ENCODE measurements at places on chromosomes 4 and X.

DNA sequence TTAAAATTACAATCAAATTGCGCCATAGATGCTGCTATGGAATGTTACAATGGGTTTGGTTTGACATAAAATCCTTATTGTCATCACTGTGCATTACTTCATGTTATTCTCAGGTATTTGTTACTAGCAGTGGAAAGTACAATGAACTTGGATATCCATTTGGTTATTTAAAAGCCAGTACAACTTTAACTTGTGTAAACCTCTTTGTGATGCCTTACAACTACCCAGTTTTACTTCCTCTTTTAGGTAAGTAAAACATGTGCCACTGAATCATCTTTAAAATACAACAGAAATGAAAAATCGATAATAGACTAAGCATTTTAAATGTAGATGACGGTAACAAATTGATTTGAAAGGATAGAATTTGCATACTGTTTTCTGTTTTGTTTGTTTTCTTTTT is 35.6 kb downstream of the INTS6L start:
- DNase-seq: no peak

DNA sequence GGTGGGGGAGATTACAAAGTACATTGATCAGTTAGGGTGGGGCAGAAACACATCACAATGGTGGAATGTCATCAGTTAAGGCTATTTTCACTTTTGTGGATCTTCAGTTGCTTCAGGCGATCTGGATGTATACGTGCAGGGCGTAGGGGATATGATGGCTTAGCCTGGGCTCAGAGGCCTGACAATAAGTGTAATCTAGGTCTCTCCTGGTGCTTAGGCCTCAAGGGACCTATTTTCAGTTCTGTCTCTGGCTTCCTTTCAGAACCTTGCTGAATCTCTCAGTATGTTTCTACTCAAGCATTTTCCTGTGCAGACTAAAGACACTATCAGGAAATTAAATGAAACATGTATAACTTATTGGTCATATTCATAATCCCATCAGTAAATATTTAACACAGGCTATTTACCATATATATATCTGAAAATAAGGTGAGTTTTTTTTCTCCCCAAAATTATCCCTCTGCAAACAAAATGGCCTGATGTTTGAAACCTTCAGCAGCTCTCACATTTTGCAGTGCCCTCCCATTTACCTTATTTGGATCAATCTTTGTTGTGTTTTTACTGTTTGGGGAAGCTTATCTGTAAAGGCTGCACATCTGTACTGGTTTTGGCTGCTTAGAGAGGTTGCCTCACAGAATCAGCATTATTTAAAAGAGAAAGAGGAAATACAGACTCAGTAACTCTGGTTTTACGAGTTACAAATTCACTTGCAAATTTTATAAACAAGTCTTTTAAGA is 2.3 kb upstream of the ZCCHC4 start:
- no peak for DNase-seq

- peak; percentile 68 for DNase-seq
Measured at GRCh38 chr4:187606581-187606980, 389.0 kb upstream of the ZFP42 start.

DNA sequence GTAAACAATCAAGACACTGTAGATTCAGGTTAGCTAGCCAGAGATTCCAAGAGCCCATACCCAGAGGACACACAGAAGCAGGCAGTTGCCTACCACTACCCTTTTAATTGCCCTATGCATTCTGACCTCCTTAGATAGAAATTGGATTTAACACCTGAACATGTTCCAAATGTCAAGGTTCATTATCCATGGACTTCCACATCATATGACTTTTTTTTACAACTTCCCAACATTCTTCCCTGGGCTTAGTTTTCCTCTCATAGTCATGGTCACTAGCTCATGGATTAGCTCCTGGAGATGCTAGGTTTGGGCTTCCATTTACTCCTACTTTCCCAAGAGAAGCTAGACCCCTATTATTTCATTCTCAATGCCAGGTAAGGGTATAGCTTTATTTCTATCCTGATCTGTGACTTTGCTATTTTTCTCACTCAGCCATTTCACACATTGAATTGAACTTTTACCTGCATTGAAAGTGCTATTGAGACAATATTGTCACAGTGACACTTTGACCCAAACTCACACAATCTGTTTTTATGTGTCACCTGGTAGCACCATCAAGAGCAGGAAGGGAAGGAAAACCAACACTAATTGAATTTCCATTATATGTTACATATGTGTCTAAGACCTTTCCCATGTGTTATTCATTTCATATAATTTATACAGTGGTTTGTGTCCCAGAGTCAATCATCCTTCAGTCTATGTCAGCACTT is 44.0 kb upstream of the PRKG2 start:
- no peak for DNase-seq

- peak; percentile 39 for DNase-seq
Measured at GRCh38 chrX:12975991-12976558, 1.2 kb downstream of the TMSB4X start.

GRCh38 chr4:4339504-4340085 is 47.3 kb upstream of the NSG1 start:
- DNase-seq: no peak

- DNase-seq: no peak
Measured at GRCh38 chr4:5996641-5997040, 21.6 kb downstream of the C4orf50 start.

DNA sequence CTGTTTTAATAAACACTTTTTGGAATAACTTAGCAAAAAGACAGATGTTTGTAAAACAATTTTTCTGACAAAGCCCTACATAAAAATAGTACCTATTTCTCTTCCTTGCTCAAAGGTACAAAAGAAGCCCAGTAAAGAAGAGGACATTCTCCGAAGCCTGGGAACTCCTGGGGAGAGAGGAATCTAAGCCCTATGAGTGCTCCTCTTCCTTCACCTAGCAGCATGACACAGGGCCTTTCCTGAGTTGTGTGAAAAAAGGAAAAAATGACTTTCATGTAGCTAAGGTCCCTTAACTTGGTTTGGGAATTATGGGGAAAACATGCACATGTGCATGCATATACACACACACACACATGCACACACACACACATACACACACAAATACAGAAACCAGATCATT is 586.9 kb downstream of the TMA16 start:
- no peak for DNase-seq

GRCh38 chr4:124435274-124435950 is 277.1 kb downstream of the ANKRD50 start:
- DNase-seq: no peak

DNA sequence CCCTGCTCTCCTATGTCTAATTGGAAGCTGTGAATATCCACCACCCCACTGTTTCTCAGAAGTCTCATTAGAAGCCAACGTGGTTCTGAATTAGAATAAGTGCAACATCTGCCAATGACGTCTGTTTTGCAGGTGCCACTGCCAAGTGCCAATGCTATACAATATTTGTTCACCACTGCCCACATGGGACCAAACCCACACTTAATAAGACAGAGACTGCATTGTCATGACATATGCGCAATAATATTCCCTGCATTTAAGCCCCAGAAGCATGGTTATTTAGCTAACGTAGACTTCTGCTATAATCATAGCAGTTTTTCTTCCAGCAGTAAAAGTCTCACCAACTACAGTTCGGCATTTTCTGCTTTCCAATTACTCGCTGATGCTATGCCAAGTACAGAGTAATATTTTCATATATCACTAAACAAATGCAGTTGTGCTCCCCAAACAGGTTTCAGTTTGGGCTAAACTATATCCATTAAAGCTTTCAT is 262.5 kb upstream of the PCDH18 start:
- peak; percentile 0 for DNase-seq

- no peak for DNase-seq
Measured at GRCh38 chrX:105150036-105150435, 70.5 kb downstream of the TEX13A start.

DNA sequence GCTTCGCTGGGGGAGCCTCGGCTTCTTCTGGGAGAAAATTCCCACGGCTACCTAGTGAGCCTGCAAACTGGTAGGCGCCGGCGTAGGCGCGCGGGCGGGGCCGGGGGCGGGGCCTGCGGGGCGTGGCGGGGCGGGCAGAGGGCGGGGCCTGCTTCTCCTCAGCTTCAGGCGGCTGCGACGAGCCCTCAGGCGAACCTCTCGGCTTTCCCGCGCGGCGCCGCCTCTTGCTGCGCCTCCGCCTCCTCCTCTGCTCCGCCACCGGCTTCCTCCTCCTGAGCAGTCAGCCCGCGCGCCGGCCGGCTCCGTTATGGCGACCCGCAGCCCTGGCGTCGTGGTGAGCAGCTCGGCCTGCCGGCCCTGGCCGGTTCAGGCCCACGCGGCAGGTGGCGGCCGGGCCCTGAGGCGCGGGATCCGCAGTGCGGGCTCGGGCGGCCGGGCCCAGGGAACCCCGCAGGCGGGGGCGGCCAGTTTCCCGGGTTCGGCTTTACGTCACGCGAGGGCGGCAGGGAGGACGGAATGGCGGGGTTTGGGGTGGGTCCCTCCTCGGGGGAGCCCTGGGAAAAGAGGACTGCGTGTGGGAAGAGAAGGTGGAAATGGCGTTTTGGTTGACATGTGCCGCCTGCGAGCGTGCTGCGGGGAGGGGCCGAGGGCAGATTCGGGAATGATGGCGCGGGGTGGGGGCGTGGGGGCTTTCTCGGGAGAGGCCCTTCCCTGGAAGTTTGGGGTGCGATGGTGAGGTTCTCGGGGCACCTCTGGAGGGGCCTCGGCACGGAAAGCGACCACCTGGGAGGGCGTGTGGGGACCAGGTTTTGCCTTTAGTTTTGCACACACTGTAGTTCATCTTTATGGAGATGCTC is at the start of gene HPRT1:
TSS of gene HPRT1 (plus strand) at position 161 of the 857 bp plus-strand sequence. CDS start at position 308, 147 bp downstream.
- peak; percentile 81 for DNase-seq

- no peak for DNase-seq
Measured at GRCh38 chr4:71066737-71067716, 73.6 kb downstream of the DCK start.

DNA sequence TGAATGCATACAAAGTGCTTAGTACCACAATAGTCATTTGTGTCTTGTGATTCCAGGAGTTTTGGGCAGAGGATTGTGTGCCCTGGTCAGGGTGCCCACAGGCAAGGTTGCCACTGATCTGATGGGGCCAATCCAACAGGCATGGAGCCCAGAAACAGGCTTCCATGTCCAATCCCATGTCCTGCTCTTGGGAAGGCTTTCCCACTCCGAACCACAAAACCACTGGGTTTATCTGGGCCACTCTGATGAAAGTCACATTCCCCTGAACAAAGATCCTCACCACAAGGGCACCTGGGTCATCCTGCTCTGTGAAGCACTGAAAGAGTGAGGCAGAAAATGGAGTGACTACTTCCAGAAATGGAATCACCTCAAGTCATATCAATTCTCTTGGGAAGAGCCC is 96.9 kb downstream of the MAMLD1 start:
- DNase-seq: no peak

GRCh38 chr4:94214703-94215319 is 7.1 kb downstream of the SMARCAD1 start:
- DNase-seq: no peak

Data from ELR (cell line).